ENCODE measurements at places on chromosomes 3 and 15.
A peak's percentile ranks its signal among the peaks of the same experiment; 100 is the strongest.

- no peak for DNase-seq
Observed at GRCh38 chr3:5026046-5026362, 46.8 kb downstream of the BHLHE40 start.

DNA sequence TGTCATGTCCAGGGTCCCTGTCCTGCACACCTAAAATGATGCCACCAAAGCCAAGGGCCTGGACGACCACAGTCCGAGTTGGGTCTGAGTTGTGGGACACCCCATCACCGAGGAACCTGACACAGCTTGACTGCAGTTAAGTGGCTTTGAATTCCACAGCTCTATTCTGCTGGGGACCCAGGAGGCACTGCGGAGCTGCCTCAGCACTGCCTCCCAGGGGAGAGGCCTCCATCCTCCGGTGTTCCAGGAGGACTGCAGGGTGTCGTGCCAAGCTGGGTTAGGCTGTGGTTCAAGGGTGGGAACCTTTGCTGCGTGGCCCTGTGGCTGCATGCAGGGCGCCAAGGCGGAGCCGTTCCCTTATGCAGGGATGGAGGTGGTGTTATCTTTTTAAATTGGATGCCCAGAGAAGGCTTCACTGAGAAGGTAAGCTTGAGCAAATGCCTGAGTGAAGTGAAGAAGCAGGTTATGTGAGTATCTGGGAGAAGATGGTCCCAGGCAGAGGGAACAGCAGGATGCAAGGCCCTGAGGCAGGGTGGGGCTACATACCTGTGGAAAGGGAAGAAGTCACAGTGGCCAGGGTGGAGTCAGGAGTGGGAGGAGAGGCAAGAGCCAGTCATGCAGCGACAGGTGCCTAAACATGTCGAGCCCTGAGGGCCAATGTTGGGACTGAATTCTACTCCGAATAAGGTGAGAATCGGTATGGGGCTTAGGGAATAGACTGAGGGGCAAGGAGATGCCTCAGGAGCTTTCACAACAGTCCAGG lies 144.8 kb downstream of the TPRA1 start:
- DNase-seq, result no peak

DNA sequence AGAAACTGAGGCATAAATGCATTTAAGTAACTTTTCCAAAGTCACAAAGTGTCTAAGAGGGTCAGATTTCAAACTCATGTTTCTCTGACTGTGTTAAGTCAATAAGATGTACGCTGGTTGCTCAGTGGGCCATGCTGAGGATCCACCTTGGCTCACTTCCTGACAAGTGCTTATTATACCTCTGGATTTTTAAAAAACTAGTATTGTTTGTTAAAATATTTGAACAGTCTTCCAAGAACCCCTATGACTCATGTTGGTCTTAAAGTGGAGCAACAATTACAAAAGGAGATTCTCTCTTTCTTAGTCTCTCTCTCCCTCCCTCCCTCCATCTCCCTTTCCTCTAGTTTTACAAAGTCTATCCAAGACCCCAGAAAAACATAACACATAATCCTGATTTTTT lies 1050.2 kb downstream of the AGBL1 start:
- no peak for DNase-seq

DNA sequence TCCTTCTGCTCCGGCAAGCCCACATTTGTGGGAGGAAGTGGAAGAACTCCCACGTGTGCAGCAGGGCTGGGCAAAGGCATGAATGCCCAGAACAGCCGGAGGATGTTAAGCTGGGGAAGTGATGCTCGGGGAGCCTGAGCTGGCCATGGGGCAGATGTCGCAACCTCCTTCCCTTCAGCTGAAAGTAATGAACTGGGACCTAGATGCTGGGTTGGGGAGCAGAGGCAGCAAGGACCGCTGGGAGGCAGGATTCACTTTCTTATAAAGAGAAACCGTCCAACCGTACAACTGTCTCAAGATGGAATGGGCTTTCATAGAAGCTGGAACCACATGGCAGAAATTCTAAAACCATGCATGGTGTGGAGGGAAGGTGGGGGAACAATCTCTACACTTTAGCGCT lies 290.9 kb downstream of the OCA2 start:
- no peak for DNase-seq

GRCh38 chr3:53357458-53357857 lies 10.1 kb upstream of the DCP1A start:
- DNase-seq, result no peak

GRCh38 chr15:51342227-51342999 lies 958 bp downstream of the GLDN start:
- DNase-seq, result no peak

DNA sequence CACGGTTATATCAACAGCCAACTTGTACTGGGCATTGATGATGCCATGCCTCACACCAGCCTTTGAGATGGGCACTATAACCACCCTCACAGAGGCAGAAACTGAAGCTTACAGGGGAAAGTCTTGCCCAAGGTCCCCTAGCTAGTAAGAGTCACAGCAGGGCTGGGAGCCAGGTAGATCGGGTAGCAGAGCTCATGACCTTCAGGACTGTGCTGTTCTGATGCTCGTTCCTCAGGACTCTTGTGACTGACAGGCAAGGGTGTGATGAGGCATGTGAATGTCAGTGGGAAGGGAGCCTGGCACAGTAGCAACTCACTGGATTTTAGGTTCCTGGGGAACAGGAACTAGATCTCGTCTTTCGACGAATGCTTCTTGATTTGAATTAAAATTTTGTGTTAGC lies 65.7 kb downstream of the RLBP1 start:
- DNase-seq, result no peak

- DNase-seq, result no peak
Observed at GRCh38 chr3:188217011-188217463, 63.1 kb downstream of the LPP start.

- DNase-seq, result no peak
Observed at GRCh38 chr15:78909791-78910228, 35.0 kb downstream of the CTSH start.

- DNase-seq, result no peak
Observed at GRCh38 chr15:64774037-64774628, 1.3 kb downstream of the RBPMS2 start.

DNA sequence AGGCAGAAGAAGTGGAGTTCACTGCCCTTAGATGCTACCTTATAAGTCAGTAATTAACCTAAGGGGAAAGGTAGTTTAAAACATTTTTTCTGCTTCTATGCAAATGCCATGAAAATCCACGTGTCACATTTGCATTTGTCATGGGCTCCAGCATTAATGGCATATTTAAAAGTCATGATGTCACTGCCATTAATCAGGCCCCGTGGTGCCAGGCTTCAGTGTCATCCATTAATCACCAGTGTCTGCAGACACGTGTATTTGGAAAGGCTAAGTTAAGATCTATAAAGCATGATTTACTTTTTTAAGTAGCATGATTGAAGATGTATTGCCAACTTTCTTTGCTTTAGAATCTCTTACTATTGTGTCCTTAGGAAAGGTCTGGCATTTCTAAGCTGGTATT lies 857.8 kb downstream of the TUSC7 start:
- DNase-seq, result no peak

DNA sequence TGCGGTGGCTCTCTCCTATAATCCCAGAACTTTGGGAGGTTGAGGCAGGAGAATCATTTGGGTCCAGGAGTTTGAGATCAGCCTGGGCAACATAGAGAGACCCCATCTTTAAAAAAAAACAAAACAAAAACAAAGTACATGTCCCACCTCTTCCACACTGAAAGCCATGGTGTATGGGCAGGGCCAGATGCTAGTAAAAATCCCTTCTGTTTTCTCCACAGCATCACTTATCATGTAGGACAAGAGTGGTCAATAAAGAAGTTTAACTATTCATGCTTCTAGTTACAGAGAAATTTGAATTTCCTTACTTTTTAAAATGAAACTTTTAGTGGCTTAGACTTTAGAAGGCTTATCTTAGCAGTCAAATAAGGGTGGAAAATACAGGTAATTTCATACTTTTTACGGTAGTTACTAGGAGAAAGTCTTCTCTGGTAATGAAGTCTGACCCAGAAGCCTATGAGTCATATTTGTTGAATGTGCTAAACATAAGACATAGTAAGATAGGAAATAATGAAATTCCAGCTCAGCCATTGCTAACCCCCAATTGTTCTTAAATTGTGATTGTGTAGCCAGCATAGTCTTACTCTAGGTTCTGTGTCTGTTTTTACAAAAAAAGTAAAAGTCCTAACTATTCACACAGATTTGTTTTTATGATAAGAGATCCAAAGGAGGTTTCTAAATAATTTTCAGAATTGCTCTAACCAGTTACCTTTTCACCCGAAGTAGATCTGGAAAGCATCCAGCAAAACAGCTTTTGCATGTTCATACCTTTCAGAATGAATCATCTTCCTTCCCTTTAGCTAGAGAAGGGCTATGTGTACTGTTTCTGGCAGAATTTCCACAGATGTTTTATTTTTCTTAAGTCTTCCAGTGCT lies 16.4 kb upstream of the ZNF609 start:
- DNase-seq, result peak; percentile 59

GRCh38 chr15:64274341-64274950 lies 81.5 kb downstream of the CSNK1G1 start:
- no peak for DNase-seq

DNA sequence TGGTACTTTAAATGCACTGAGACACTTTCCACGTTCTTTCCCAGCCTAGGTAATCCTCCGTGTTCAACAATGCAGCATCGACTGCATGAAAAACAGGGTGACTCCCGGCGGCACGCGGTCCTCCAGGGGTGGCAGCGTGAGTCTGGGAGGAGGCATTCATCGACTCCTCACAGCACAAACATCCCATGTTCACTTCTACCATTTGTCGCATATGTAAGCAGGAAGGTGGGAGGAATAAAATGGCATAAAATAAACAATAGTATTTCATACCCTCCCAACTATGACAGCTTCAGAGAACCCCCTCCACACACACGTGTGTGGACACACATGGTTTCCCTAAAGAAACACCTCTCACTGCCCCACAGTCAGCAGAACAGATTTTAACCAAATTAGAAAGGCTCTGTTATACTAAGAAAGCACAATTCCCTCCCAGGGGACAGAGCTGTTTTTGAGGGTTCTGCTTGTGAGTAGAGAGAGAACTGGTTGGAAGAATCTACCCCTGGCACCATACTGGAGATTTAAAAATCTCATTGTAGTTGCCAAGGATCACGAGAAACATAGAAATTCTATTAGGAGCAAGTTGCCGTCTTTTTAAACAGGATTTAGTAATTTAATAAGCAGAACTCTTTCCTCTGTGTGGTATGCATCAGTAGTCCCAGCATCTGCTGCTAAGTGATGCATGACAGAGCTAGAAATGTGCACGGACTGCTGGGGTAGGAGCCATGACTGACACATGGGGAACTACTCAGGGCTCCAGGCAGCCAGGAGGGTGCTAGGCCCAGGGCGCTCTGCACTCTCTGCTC lies 6.0 kb downstream of the FAM43A start:
- no peak for DNase-seq

DNA sequence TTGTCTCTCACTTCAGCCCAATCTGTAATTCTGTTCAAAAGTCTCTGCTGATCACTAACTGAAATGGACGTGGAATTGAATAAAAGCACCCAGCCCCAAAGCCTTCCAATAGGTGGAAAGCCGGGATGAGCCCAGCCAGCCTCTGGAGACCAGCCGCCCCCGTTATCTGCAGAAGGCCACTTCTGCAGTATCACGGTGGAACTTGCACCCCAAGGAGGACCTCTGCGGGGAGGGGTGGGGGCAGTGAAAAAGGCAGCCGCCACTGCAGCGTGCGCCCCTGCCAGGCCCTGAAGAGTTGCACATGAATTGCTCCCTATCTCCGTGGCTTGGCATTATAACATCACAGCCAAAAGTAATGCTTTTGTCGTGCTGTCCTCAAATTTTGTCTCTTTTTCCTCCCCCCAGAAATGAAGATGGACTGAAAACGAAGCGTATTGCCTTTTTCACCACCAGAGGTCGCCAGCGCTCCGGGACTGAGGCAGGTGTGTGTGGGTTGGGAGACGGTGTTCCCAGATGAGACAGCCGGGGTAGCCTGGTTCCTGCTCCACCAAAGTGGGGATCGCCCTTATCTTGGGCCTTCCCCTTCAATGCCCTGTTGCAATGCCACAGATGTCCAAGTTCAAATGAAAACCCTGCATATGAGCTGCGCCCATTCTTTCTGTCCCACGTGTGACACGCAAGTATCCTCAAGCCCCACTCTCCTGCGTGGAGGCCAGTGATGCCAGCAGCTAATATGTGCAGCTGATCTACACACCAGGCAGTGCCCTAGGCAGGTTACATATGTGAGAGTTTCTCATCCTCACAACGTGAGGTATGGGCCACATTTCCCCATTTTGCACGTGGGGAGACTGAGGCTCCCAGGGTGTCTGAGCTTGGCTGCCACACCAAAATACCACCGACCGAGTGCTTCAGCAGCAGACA lies 96.0 kb downstream of the LRRK1 start:
- DNase-seq, result no peak

All from AG04449 (cell line).